ENCODE measurements at places on chromosomes 7 and 10.

DNA sequence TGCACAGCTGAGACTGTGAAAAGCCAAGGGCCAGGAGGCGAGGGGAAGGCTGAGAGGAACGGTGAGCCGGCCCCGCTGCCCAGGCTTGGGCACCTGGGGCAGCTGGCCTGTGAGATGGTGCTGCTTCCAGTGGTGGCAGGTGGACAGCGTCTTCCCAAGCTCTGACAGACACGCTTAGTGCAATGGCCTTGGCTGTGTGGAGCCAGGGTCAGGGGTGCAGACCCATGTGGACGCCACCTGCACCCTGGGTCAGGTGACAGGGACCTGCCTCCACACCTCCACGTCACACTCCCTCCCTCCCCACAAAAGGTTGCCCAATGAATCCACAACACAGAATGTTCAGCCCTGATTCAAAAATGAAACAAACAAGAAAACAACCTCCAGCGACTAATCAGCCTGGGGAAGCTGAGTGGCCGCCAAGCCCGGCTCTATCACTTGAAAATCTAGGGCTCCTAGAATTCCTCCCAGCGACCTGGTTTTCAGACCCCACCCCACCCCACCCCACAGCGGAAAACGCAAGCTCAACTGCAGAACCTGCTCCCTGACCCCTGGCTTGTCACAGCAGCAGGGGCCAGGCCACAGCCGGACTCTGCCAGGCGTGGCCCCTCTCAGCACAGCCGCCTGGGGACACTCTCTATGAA, 54.3 kb downstream of the PRKAG2 start:
- DNase-seq: no peak

GRCh38 chr7:27110186-27111031, 7.9 kb upstream of the HOXA2 start:
- no peak for DNase-seq

GRCh38 chr7:132561763-132562162, 14.5 kb downstream of the PLXNA4 start:
- DNase-seq: no peak

DNA sequence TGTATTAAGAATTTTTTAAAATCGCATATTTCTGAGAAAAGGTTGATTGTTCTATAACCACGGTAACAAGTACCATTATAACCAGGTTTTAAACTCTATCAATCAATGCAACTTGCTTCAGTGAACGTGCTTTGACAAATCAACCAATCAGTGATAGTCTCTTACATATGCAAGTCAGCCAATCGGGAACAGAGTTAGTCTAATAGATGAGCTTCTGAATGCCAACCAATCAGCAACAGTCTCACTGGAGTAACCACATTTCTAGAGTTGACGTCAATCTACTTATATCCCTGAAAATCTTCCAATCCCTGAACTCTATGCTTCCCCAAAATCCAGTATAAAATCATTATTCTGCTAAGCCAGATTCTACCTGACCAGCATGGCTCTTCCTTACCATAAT, 44.7 kb upstream of the TRUB1 start:
- DNase-seq: no peak

DNA sequence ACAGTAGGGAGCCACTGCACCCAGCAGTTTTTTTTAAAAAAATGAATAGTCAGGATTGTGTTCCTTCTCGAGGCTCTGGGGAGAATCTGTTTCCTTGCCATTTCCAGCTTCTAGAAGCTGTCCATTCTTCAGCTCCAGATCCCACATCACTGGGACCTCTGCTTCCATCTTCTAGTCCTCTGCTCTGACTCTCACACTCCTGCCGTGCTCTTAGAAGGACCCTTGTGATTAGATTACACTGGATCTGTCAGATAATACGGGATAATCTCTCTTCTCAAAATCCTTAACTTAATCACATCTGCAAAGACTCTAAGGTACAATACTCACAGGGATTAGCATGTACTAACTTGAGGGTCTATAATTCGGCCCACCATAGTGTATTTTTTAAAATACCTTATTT, 158.9 kb upstream of the SP4 start:
- no peak for DNase-seq

- DNase-seq: no peak
Observed at GRCh38 chr7:157866336-157866924, 529.6 kb downstream of the DNAJB6 start.

DNA sequence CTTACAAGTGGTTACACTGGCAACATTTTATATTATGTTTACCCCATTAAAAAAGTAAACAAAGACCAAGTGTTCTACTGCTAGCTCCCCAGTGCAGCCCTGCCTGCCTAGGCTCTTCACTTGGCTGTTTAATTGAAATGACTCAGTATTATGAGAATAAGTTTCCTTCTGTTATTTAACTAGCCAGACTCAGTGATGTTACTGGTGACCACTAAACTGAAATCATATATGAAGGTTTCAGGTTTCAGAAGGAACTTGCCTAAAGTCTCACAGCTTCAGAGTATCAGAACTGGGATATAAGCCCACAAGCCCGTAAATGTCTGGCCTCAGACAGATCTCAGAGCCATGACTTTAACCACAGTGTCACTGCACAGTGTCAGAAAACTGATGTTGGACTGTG, 66.8 kb upstream of the EXOC4 start:
- no peak for DNase-seq

- DNase-seq: no peak
Observed at GRCh38 chr10:33800545-33800944, 466.1 kb upstream of the NRP1 start.

DNA sequence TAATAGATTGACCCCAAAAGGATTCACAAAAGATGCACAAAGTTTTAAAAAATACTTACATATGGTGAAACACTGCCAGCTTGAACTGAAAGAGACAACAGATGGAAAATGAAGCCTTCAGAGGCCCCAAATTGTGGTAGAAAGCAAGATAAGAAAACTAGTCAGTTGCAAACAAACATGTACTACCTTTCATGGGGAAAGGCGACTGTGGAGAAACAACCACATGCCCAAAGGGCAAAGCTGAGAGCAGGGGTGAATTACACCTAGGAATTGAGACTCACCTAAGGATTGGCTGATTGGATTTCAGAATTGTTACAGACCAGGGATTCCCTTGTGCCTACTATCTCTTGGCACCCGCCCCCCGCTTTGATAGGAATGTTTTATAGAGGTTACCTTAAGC, 13.1 kb downstream of the EPC1 start:
- DNase-seq: no peak

DNA sequence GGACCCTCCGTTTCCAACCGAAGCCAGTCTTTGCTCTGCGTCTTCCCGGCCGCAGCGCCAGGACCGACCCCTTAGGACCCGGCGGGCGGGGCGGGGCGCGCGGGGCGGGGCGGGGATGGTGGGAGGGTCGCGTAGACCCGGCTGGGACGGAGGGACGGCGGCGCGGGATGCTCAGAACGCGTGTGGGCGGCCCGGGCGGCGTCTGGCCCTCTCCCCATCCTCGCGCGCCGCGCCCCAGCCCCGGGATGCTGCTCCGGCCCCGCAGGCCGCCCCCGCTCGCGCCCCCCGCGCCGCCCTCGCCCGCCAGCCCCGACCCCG, at the start of gene UTF1:
UTF1 (plus strand) TSS at position 174 of the 318 bp plus-strand sequence; CDS start at position 246, 72 bp downstream.
- DNase-seq: no peak

DNA sequence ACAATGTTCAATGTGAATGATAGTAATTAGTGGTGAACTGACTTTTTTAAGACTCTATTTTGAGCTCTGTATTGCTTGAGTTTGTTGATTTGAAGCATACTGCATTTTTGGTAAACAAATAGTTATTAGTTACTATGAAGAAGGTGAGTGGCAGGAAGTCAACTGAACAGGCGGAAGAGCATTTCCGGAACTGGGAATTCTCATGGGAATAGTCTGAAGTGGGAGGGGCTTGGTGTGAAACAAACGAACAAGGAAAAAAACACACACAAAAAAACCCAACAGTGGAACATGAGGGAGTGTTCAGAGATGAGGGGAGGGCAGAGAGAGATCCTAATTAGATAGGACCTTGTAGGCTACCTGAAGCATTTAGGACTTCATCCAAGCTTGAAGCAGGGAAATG, 43.9 kb upstream of the C1QL3 start:
- no peak for DNase-seq

- no peak for DNase-seq
Observed at GRCh38 chr7:30041526-30042269, 13.5 kb downstream of the PLEKHA8 start.

Measured in NCI-H1694 treated with DMSO at 0.1 percent for 48 hours (cell line).